Left ventricle myocardium superior (tissue), 1 donor: ENCODE measurements at places on chromosomes 5 and 9. TPM values are rescaled to one million over a fixed set of nuclear protein-coding genes. Genes with fewer than 3 reads are reported as not detected.

DNA sequence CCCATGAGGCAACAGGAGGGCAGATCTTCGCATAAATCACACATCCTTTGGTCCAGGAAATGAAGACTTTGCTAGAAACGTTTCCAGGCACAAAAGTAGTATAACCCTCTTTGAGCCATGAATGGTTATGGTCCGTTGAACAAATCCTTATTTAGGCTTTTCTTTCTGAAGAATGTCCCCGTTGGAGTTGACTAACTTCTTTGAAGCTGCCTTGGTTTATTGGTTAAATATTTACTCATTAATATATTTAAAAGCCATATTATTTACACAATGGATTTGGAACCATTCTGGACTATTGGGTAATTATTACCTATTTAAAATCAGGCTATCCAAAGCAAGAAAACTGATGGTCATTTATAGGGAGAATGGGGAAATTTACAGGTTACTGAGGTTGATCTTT, 347.6 kb upstream of the SLC30A5 start:
- no peak for DNase-seq

DNA sequence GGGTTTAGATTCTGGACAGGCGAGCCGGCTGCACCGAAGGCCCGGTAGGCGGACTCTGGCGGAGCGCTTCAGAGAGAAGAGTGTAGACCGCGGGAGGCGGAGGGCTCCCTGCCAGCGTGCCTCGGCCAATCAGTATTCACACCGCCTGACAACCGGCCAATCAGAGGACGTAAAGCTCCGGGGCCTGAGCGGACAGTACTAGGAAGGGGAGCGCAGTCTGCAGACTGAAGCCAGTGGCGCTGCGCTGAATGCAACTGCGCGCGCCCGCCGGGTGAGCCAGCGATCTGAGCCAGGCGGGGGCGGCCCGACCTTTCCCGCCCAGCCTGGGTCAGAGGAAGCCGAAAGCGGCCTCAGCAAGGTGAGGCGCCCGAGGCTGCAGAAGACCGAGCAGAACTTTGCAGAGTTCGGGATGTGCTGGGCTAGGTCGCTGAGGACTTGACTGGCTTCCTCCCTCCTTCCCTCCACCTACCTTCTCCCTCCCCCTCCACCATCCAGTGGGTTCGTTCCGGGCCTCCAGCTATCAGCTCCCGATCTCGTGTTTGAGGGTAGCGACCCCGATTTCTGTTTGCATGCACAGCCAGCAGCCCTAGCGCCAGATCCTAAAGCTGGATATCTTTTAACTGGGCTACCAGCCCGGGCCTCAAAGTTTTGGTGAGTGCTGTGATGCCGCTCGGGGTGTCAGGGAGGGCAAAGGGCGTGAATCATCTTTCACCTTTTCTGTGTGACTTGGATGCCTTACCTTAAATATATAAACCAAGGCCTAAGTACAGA, at the start of gene DMRT2:
DMRT2 (plus strand) TSS at position 233 of the 771 bp plus-strand sequence. CDS start 1,257 bp downstream, outside the sequence.
- peak; percentile 90 for DNase-seq

Gene PCDHGB5
- total RNA-seq: 6.4 TPM

DNA sequence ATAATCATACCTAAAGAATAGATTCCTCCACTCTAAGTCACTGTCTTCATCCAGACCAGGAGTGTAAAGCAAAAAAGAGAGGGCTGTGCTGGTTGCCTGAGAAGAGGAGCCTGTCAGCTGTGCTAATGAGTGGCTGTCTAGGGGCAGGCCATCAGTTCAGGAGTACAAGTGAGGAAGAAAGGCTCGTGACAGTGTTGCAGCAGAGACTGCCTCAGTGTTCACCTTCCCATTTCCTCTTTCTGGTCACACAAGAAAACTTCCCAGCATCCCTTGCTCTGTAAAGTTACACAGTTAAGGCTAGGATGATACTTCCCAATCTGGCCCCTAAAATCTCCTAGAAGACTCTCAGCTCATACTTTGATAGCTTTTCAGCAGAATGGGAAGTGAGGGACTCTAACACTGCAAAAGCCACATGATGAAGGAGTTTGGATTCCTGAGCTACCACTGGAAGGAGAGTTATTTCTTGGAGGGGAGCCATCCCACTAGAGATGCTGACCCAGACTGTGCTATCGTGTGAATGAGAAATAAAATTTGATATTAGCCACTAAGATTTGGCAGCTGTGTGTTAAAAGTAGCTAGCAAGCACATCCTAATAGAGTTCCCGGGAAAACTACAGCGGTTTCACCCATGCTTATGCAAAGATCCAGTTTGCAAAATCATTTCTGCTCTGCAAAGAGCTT, 67.1 kb downstream of the ADAMTS12 start:
- no peak for DNase-seq

Gene RNF208
- 29.7 TPM for total RNA-seq

- DNase-seq: no peak
Observed at GRCh38 chr5:176491101-176491502, 42.9 kb downstream of the FAF2 start.

Gene PCDHB14
- 2.5 TPM for total RNA-seq

Gene CRHBP
- total RNA-seq: 0.92 TPM

Gene FBXW2
- 46.8 TPM for total RNA-seq

Gene EXD3
- 8.3 TPM for total RNA-seq
